Activated T-cell treated with anti-CD3 and anti-CD28 coated beads for 48 hours (primary cell): ENCODE measurements at places on chromosomes 3 and 15.
A peak's percentile ranks its signal among the peaks of the same experiment; 100 is the strongest.

GRCh38 chr3:23712656-23713559, 92.8 kb upstream of the UBE2E1 start:
- no peak for DNase-seq

DNA sequence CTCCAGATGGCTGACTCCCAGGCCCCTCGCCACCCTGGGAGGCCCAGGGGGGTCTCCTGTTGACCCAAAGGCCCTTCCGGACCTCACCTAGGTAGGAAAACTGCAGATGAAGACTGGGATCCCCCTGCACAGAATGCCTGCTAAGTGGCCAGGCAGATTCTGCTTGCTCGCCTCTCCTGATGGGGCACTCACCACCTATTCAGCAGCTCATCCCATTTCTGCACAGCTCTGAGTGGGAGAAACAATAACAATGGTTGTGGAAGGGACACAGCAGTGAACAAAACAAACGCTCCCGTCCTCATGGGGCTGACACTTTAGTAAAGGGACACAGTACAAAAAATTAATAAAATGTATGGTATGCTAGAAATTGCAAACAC, 24.9 kb upstream of the FGD5 start:
- DNase-seq = no peak

DNA sequence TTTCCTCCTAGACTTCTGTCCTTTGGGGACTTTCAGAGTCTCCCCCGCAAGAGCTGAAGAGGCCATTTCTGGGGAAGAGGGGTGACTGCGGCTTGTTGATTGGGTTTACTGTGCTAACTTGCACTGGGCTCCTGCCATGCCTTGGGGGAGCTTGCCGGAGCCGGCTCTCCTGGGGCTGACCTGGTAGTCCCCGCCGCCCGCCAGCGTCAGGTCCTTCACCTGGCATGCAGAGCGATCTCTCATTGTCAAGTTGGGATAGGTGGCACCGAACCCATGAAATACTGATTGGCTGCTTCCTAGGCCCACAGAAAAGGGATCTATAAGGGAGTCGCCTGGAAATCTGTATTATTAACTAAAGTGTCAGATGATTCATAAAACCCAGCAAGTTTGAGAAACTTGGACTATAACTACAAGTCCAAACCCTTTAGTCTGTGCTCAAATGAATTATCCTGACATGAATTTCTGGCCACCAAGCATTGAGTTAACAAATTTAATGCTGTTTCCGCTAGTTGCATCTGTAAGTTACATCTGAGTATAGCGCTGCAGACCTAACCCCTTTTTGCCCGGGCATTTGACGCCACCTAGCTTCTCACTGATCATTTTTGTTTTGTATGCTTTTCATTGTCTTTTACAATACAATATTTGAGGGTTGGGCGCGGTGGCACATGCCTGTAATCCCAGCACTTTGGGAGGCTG, 607 bp upstream of the IMP3 start:
- DNase-seq = no peak

GRCh38 chr3:54366007-54366750, 243.8 kb downstream of the CACNA2D3 start:
- DNase-seq = no peak

DNA sequence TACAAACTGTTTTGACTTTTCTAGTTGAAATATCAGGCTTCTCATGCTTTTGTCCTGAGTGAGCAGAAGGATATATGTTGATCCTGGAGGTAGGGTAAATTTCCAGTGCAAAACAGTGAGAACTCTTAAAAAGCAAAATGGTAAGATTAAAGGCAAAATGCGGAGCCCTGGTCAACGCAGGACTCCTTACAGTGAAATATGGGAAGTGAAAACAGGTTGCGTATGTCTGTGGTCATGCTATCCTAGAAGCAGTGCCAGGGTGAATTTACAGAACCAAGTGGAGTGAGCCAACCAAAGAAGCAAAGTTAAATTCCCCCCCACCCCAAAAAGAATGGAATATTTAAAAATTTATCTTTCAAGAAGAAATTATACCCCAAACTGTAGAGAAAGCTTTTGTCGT, 256.4 kb downstream of the NR2F2 start:
- no peak for DNase-seq

- no peak for DNase-seq
These were observed 69.9 kb downstream of the LRIG1 start for GRCh38 chr3:66430876-66431275.

DNA sequence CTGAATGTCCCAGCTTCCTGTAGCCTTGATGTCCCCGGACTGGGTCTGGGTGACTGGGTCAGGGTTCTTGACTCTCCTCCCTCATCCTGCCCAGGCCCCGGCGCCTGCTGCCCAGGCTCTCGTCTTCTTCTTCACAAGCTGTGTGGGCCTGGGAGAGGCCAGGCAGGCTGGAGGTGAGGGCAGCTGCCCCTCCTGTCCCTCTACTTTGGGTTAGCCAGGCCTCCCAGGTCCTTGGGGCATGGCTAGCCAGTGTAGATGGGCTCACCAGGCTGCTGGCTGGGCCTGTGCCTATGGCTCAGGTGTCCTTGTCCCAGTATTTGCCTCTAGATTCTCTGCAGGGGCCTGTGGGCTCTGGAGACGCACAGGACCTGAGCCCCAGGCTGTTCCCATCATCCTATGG, 31.8 kb downstream of the TKT start:
- DNase-seq = no peak

- DNase-seq = peak; percentile 47
These were observed 741.0 kb upstream of the CBLB start for GRCh38 chr3:106609666-106610301.

DNA sequence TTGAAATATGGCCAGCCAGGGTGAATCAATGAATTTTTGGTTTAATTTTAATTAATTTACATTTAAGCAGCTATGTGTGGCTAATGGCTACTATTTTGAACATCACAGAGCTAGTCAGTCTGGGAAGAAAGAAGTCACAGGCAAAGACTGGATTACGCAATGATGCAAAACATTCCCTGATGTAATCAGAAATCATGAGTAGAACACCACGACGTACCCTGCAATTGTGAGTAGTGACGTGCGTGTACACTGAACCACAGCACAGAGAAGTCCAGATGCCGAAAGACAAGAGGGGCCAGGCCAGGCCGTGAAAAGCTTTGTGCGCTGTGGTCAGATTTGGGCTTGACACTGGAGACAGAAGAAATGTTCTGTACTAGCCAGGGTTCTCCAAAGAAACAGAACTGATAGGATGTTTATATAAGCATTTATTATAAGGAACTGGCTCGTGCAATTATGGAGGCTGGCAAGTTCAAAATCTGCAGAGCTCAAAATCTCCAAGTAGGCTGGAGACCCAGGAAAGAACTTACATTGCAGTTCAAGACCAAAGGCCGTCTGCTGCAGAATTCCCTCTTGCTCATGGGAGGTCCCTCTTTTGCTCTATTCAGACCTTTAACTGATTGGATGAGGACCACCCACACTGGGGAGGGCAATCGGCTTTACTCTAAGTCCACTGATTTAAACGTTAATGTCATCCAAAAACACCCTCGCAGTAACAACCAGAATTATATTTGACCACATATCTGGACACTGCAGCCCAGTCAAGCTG, 44.6 kb downstream of the SH3BP5 start:
- DNase-seq = no peak

- DNase-seq = no peak
These were observed 99.1 kb upstream of the STT3B start for GRCh38 chr3:31433679-31433992.

DNA sequence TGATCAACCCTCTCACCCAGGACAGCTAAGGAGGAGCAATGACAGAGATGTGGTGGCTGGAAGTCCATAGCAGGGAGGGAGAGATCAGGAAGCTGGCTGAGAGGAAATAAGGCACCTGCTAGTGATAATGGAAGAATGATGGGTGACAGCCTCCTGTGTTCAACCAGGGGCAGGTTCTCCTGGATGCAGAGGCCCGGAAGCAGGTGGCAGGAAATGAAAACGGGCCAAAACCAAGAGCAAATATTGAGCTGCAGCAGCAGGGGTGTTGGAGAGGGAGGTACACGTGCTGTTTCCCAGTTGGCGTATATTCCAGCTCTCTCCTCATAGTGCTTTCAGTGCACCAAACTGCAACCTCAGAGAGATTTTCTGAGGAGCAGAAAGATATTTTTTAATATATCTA, 213.4 kb upstream of the TBL1XR1 start:
- no peak for DNase-seq

DNA sequence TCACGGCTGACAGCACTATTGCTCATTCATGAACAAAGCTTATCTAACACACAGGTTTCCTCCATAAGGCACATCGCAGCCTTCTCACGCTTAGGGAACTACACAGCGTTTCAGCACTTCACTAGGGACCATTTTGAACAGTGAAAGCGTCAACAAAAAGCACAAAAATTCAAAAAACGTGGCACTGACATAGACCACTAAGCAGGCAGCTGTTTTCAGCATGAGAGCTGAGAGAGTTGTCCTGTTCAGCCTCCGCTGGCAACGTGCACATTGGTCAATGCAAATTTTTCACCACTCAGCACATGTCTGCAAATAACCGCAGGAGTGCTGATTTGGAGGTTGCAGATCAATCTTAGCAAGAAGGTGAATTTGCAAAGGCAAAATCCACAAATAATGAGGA, 109.2 kb downstream of the LRRK1 start:
- no peak for DNase-seq

- peak; percentile 64 for DNase-seq
These were observed 84.8 kb downstream of the PPCDC start for GRCh38 chr15:75107908-75108838.

- DNase-seq = no peak
These were observed 131.9 kb upstream of the STRIT1 start for GRCh38 chr3:155425396-155425795.

- no peak for DNase-seq
These were observed 216.8 kb upstream of the CD96 start for GRCh38 chr3:111325160-111325718.

GRCh38 chr15:52069559-52069958, 43.0 kb downstream of the BCL2L10 start:
- no peak for DNase-seq

GRCh38 chr3:197295871-197296270, 2.5 kb downstream of the DLG1 start:
- no peak for DNase-seq

DNA sequence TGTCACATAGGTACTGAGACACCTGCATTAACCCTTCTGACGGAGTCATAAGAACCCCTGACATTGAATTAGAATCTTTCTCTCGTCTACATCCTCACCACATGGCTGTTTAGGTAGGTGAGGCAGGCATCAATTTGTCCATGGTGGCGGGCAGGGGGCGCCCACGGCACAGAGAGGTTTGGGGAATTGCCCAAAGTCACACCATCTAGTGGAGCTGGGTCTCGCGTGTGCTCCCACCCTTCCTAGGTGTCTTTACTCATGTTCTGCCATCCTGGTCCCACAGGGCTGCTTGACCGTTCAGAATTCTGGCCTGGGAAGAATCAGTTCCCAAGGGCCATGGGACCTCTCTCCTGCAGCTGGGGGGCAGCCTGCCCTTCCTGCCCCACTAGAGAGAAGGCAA, 14.7 kb upstream of the DLL4 start:
- DNase-seq = no peak

GRCh38 chr15:95636107-95636506, 694.4 kb upstream of the NR2F2 start:
- no peak for DNase-seq

DNA sequence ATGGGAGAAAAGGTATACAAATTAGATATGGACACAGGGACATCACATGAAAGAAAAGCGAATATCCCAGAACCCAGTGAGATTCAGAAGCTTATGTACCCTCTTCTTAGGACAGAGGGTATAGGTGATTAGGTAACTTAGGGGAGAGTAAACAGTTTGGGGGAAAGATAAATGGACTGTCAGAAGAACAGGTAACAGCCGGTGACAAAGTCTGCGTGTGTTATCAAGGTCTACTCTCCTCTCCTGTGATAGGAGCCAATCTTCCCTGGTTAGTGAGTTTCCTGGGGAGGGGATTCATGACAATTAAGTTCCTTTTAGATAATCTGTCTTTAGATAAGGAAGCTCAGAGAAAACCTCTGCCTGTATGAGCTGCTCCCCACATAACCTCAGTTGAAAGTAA, 30.6 kb upstream of the SNRPN start:
- DNase-seq = no peak

DNA sequence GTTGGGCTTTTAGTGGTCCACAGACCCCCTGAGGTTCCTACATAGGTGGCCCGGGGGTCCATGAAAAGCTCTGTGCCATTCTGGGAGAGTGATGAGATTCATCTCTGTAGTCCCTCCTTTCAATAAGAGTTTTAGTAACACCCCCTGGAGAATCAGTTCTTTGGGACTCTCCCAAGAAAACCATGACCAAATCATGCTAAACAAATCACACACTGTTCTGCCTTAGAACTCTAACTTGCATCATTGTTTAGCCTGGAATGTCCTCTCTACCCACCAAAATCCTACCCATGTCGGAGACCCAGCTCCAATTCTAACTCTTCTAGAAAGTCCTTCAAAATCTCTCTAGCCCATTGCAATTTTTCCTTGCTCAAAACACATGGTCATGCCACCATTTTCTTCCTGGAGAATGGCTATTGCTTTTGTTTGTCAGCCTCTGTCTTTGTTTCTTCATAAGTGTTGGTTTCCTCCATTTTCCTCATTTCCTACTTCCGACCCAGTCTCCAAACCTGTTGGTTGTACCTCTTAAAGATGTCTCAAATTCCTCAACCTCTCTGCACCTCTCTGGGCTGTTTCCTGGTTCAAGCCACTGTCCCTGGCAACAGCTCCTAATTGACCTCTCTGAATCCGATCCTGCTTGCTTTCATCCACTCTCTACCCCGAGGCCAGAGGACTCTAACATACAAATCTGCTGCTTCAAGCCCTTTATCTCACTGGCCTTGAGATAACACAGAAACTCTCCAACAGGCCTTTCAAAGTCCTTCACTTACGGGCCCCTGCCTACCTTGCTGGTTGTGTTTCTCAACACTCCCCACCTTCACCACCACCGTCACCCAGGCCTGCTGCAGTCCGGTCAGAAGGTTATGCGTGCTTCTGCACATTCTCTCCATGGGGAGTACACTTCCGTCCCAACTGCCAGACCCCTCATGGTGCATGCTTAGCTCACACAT, 23.7 kb downstream of the CYP19A1 start:
- no peak for DNase-seq

DNA sequence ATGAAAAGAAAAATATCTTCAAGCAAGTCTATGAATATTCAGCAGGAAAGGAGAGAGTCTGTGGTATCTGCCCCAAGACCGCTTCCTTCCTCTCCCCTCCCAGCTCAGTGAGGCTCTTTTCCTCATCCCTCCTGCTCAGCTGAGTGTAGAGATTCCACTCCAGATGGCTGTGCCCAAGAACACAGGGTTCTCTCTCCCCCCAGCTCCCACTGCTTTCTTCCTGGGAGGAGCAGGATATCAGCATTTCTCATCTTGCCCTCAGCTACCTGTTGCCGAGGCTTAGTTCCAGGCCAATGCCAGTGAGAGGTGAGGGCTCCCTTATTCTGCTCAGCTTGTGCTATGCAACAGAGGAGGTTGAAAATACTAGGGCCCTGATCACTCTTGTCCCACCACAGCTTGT, 211.9 kb downstream of the SV2B start:
- DNase-seq = no peak

DNA sequence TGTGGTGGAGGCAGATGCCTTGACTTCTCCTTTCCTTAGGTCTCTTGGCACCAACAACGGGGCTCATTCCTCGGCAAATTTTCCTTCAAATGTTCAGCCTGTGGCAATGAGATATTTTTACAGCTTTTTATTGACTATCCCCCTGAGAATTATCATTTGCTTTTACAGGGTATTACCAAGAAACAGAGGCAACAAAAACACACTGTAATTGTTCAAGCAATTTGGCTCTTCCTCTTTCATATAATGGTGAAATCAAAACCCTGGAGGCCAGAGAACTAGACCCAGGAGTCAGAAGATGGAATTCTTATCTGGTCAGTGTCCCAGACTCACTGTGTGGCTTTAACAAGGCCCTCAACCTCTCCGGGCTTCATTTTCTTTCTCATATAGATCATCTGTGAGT, 40.1 kb downstream of the TRIM42 start:
- DNase-seq = no peak

- DNase-seq = no peak
These were observed 129.1 kb downstream of the WNT7A start for GRCh38 chr3:13750731-13751130.
